ENCODE measurements at places on chromosomes 4 and X. TPM values are rescaled to one million over a fixed set of nuclear protein-coding genes. Genes with fewer than 3 reads are reported as not detected.
A peak's percentile ranks its signal among the peaks of the same experiment; 100 is the strongest.

DNA sequence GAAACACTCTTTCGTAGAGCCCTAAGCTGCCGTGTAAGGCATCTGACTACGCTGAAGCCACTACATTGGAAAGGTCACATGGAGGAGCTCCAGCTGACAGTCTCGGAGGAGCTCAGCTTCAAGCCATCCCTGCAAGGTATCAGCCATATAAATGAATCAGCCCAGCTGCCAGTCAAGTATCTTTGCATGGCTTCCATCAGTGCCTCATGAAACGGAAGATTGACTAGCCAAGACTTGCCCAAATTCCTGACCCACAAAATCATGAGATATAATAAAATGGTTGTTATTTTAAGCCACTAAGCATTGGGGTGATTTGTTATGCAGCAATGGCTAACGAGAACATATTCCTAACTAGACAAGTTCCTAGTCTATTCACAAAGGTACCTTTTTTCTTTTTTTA is 104.1 kb upstream of the SCOC start:
- DNase-seq: no peak

Gene GJB1
- total RNA-seq: not detected

Gene SOX3
- 5.6 TPM for total RNA-seq

DNA sequence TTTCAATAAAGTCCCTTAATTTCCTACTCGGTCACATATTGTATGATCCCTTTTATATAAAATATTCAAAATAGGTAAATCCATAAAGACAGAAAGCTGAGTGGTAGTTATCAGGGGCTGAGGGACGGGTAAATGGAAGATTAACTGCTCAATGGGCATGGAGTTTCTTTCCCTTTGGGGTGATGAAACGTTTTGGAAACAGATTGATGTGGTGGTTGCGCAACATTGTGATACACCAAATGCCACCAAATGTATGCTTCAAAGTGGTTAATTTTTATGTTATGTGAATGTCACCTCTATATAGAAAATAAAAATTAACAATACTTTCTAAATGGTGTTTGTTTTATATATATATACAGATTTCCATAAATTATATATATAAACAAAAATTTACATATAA is 15.0 kb upstream of the MAOB start:
- no peak for DNase-seq

- DNase-seq: no peak
Measured at GRCh38 chr4:114385195-114385985, 213.2 kb upstream of the UGT8 start.

Gene PABPC1L2A
- total RNA-seq: 0.78 TPM

Gene USP17L20
- not detected for total RNA-seq

GRCh38 chrX:91079342-91080114 is 355.1 kb upstream of the PABPC5 start:
- DNase-seq: no peak

GRCh38 chrX:68433155-68433980 is at the start of gene OPHN1:
Gene OPHN1, minus strand, starts transcription at chrX:68433495. Its CDS starts 475 bp downstream, at chrX:68433020.
- DNase-seq: peak; percentile 60

GRCh38 chr4:6229095-6229494 is 28.7 kb upstream of the JAKMIP1 start:
- DNase-seq: peak; percentile 31

Gene GLOD5
- not detected for total RNA-seq

- no peak for DNase-seq
Measured at GRCh38 chr4:167555338-167556022, 321.2 kb upstream of the SPOCK3 start.

GRCh38 chrX:118530219-118530911 is 34.8 kb downstream of the DOCK11 start:
- no peak for DNase-seq

Gene AKAP14
- total RNA-seq: 1.4 TPM

DNA sequence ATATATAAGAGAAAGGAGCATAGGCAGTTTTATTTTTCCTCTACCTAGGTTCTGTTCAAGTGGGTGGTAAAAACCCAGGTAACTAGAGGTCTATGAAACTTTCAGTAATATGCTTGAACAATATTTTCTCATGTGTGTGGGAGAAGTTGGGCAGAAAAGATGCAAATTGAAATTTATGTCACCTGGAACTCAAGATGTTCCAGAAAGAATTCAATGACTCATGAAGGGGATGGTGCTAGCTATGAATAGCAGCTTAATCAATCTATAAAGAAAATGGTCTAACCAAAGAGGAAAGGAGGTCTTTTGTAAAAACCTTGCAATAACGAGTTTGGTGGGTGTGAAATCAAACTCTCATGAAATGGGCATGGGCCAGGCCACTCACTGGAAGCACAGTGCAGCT is 263.8 kb downstream of the INPP4B start:
- no peak for DNase-seq

DNA sequence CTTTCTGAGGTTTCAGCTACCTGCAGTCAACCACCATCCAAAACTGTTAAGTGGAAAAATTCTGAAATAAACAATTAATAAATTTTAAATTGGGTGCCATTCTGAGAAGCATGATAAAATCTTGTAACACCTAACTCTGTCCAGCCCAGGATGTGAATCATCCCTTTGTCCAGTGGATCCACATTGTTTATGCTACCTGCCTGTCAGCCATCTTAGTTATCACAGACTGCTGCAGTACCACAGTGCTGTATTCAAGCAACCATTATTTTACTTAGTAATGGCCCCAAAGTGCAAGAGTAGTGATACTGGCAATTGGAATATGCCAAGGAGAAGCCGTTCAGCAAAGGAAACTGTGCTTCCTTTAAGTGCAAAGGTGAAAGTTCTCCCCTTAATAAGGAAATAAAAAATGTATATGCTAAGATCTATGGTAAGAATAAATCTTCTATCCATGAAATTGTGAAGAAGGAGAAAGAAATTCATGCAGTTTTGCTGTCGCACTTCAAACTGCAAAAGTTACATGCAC is 20.6 kb downstream of the CAMK2D start:
- no peak for DNase-seq

- DNase-seq: no peak
Measured at GRCh38 chr4:113969709-113970334, 9.6 kb downstream of the ARSJ start.

Gene PDZD11
- total RNA-seq: 26.5 TPM

DNA sequence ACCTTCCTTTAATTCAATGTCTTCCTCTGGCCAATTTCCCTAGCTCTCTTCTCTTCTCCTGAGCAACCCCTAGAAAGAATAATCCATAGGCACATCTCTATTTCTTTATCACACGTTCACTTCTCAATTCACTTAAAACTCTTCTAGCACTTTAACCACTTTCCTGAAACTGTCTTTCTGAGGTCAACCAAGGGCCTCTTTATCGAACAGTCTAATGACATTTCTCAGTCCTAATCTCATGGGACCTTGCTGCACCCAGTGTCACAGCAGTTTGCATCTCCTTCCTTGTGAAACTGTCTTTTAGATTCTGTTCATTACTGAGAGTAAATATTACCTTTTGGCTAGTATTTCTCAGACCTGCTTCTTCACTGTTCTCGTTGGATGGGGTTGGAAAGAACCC is 285.3 kb upstream of the RASGEF1B start:
- no peak for DNase-seq

DNA sequence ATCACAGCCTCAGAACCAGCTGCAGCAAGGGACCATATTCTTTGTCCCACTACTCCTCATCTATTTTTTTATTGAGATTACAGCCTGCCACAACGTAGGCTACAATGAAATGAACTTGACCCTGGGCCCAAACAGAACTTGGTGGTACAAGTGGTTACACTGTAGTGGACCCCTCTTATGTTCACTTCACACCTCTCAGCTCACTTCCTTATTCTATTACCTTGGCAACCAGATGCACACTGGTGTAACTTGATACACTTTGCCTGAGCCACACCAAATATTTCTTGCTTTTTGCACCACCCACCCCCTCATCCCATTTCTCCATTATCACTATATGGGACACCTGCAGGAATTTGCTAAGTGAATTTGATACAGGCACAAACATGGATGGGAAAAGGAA is 105.8 kb downstream of the CXCL13 start:
- no peak for DNase-seq

Gene GLRA3
- 5.0 TPM for total RNA-seq
